ENCODE measurements at places on chromosomes 16 and 17.

DNA sequence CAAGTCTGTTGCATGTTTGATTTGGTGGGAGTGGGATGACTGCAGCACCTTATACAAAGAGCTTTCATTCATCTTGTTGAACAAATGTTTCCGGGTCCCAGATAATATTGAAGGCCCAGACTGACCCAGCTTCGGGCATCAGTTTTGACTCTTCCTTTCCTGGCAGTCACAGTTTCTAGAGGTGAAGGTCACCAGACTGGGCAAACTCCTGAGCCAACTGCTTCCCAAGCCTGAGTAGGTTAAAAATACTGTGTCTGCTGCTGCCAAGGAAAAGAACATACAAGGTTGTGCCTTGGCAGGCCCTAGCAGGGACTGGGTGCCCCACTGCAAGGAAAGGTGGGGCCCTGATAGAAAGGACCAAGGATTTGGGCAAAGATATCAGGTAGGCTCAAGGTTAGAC is 4.5 kb downstream of the BCKDK start:
- no peak for DNase-seq

GRCh38 chr16:2470603-2471015 is 488 bp upstream of the NTN3 start:
- no peak for DNase-seq

GRCh38 chr16:20903899-20904506 is 3.4 kb downstream of the LYRM1 start:
- no peak for DNase-seq

GRCh38 chr17:19449656-19450055 is 38.6 kb downstream of the RNF112 start:
- no peak for DNase-seq

DNA sequence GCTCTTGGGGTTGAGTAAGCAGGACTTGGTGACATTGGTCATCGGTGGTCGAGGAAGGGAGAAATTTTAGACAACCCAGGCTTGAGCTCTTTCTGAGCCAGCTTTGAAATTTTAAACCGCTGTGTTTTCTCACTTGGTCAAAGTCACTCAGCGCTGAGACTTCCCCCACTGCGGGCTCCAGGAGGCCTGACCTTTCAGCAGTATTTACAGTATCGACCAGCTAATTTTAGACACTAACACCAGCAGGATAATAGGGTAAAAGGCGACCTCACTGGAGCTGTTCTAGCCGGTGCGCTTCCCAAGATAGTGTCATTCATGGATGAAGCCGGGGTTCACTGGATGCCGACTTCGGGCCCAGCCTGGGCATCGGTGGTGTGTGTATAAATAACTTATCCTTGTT is 29.7 kb upstream of the WSCD1 start:
- no peak for DNase-seq
